ENCODE measurements at places on chromosomes 1 and 21.

DNA sequence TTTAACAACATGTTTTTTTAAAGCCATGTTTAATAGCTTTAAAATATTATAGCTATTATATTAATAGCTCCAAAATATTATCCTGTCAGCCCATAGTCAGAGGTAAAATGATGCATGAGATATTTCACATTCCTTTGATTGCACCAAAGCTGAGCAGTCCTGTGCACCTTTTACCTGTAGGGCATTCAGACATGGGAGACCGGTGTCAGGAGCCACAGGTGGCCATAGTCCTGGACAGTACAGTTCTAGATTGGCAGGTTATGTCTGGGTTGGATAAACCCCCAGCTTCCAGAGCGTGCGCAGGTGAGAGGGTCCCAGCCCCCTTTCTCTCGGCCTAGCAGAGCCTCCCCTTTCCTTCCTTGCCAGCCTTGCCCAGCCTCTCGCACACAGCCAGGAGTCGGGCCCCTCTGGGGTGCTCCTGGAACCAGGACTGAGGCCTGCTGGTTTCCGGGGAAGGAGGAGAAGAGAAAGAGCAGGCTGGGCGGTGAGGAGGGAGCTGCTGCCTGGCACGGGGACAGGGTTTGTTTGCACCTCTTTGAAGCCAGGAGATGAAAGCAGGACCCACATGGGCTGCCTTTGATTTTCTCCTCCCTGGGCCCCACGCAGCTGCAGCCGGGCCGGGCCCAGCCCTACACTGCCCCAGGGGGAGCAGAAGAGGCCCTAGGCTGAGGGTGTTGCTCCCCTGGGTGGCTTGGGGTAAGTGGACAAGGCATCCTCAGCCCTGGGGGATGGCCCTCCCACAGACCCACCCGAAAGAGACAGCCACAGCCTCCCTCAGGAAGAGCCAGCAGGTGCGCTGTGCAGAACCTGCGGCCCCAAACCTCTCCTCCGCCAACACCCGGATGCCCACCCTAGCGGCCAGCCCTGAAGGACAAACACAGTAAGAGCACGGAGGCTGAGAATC, 75.2 kb upstream of the TARDBP start:
- DNase-seq, result no peak

- DNase-seq, result no peak
Observed at GRCh38 chr1:207962716-207963426, 51.9 kb upstream of the CD34 start.

DNA sequence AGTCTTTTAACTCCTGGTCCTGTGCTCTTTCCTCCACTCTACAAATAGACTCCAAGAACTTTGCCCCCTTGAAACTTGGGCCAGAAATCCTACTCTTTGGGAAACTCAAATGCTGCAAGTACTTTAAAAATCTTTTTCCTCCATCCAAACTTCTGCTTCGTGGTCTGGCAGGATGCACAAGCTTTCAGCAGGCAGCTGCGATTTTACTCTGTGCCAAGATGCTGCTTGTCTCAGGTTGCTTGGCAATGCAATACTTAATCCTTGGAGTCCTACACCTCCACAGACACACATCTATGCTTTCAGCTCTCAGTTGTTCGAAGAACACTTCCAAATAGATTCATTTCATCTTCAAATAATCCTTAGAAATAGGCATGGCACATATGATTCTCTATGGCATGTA, 435.3 kb upstream of the USP24 start:
- DNase-seq, result no peak

GRCh38 chr1:186325239-186325638, 49.8 kb downstream of the TPR start:
- no peak for DNase-seq

DNA sequence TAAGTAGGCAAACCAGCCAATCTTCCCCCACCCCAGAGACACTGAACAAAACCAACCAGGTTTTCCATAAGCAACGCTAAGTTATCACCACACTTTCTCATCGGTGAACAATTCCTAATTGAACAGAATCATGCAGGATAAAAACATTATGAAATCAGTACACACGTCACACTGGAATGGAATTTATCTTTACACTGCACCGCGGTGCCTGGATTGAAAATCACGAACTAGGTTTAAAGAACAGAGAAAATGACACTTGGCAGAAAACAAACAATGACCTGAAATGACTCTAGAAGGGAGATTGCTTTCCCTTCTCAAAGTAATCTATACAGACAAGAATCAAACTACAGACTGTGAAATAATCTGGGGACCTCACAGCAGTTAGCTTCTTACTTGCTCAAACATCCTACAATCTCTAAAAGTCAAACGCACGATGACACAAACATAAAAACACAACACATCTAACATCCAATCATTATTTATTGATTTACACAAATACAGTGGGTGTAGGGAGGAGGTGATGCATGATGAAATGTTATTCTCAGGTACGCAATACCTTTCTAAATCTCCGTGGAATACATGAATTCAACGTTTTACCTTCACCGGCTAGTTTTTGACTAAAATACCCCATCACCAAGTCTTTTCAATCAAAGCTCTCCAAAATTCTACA, 1.9 kb downstream of the EIF4G3 start:
- no peak for DNase-seq

GRCh38 chr1:197981561-197981960, 64.4 kb downstream of the LHX9 start:
- no peak for DNase-seq

DNA sequence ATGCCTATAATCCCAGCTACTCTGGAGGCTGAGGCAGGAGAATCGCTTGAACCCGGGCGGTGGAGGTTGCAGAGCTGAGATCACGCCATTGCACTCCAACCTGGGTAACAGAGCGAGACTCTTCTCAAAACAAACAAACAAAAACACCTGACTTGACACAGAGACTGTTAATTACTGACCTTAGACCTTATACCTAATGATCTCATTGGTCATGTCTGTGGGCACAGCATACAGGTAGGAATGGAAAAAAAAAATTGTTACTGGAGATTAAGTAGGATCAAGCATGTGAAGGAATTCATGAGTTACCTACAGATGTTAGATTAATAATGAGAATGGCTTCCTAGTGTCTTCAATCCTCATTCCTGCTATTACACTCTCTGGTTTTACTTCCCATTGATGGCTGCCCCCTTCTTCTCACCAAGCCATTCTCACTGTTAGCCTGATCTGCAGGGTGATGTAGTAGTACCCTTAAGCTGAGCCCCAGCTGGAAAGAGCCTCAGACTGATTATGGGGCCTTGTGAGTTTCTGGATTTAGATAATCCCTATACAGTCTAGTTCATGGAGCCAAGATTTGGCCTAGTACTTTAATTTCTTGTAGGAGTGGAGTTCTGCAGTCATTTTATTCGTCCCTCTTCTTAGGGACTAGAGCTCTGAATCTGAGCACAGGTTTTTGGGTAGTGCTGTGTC, 8.8 kb downstream of the TBCE start:
- no peak for DNase-seq

DNA sequence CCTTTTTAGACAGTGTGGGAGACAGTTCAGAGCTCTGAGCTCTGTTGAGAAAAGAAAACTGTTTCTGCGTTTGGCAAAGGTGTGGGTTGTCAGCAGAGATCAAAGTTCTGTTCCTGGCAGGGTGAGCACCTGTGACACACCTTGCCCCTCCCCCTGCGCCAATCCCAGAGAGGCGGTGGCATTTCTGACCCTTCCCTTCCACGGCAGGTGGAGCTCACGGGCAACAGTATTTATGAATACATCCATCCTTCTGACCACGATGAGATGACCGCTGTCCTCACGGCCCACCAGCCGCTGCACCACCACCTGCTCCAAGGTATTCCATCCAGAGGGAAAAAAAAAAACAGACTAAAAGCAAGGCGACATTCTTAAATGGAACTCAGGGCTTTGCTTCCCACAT, 20.7 kb downstream of the SIM2 start:
- no peak for DNase-seq

DNA sequence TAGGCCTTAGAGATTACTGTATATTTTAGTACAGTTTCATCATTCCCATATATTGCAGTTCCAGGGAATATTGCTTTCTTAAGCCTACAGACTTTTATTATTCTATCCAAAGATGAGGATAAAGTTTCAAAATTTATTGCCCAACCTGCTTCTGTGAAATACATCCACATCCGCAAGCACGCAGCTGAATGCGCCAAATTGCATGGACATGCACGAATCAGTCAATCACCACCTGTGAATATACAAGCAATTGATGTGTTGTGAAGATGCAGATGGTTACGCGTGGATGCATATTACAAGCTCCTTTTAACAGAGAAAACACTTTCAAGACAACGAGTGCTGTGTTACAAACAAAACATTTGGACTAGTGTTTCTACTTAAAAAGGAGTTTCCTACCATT, 577.8 kb upstream of the PLXNA2 start:
- no peak for DNase-seq

DNA sequence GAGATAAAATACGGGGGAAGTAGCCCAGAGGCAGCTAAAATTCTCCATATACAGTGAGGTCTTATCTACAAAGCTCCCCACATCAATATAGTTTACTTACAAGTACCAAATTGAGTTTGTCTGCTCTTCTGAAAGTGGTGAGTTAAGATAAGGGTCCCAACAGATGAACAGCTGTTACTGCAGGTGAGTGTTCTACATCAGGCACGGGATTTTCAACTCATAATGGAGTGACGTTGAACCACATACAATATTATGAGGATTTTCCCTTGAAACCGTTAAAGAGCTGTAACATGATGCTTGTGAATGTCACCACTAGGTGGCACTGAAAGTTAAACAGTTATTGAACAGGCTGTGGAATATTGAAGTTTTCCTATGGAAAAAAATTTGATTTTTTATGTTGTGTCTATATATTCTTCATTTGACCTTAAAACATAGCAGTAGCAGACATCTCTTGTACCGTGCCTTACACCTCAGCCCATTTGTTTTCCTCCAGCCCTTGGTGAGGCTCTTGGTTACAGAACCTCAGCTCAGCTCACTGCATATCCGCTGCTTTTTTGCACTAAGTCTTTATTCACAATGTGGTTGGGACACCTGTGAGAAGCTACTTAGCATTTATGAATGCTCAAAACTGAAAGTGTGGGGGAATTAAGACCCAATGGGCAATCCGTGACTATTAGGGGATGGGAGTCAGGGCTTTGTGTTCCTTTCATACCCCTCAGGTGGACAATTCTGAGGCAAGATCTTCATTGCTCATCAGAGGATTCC, 23.2 kb downstream of the CD1D start:
- DNase-seq, result no peak

Measured in NCI-H2107 (cell line).